ENCODE measurements at places on chromosomes 1 and 21.
A peak's percentile ranks its signal among the peaks of the same experiment; 100 is the strongest.

GRCh38 chr1:200306944-200307754 is 102.7 kb downstream of the ZNF281 start:
- no peak for DNase-seq

- no peak for DNase-seq
Measured at GRCh38 chr1:6037338-6037762, 8.3 kb upstream of the KCNAB2 start.

DNA sequence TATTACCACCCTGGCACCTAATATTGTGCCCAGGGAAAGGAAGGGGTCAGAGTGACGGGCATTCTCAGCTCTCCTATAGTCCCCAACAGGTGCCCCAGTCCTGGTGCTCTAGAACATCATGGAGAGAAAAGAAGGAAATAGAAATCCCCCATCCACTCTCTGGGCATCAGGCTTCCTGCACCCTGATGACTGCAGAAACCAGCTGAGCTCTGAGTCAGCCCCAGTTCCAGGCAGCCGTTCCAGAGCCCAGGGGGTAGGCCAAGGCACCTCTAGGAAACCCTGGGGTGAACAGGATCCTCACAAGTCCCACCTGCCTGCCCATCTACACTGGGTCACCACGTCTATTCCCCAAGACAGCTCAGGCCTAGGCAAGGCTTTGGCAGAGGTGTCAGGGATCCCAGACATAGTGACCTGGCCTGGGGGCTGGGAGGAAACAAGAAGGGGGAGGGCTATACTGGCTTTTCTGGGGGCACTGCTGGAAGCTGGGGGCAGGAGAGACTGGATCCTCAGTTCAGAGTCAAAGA is 709 bp downstream of the NECTIN4 start:
- DNase-seq, result no peak

GRCh38 chr1:27379564-27380122 is 3.5 kb downstream of the CD164L2 start:
- no peak for DNase-seq

GRCh38 chr1:3049164-3049563 is 19.8 kb upstream of the PRDM16 start:
- peak; percentile 18 for DNase-seq

GRCh38 chr1:235783148-235783776 is 83.4 kb downstream of the LYST start:
- DNase-seq, result no peak

- no peak for DNase-seq
Measured at GRCh38 chr1:159965263-159965662, 11.2 kb upstream of the SLAMF9 start.

GRCh38 chr21:33968995-33969348 is 53.4 kb upstream of the ATP5PO start:
- DNase-seq, result no peak

- DNase-seq, result no peak
Measured at GRCh38 chr21:33058527-33058926, 11.4 kb upstream of the OLIG1 start.

- DNase-seq, result peak; percentile 58
Measured at GRCh38 chr21:31446226-31446855, 102.3 kb upstream of the TIAM1 start.

DNA sequence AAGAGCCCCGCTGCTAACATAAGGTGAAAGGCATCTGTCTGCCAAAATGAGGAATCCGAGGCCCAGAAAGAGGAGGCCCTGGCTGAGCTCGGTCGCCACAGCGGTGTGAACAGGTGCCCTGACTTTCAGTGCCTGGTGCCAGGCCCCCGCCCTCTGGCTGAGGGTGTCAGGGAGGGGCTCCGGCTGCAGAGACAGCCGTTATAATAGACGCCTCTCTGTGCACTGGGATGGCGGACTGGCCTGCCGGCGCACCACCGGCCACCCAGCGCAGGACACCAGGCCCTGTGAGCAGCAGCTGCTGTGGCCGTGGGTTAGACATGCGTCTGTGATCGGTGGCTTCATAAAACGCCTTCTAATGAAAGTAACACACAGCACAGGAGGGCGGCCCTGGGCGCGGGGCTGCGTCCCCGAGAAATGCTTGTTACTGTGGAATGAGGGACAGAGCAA is 51.4 kb upstream of the ACTRT2 start:
- no peak for DNase-seq
